Forelimb muscle (tissue), 1 donor: ENCODE measurements at places on chromosomes 7 and 10.

DNA sequence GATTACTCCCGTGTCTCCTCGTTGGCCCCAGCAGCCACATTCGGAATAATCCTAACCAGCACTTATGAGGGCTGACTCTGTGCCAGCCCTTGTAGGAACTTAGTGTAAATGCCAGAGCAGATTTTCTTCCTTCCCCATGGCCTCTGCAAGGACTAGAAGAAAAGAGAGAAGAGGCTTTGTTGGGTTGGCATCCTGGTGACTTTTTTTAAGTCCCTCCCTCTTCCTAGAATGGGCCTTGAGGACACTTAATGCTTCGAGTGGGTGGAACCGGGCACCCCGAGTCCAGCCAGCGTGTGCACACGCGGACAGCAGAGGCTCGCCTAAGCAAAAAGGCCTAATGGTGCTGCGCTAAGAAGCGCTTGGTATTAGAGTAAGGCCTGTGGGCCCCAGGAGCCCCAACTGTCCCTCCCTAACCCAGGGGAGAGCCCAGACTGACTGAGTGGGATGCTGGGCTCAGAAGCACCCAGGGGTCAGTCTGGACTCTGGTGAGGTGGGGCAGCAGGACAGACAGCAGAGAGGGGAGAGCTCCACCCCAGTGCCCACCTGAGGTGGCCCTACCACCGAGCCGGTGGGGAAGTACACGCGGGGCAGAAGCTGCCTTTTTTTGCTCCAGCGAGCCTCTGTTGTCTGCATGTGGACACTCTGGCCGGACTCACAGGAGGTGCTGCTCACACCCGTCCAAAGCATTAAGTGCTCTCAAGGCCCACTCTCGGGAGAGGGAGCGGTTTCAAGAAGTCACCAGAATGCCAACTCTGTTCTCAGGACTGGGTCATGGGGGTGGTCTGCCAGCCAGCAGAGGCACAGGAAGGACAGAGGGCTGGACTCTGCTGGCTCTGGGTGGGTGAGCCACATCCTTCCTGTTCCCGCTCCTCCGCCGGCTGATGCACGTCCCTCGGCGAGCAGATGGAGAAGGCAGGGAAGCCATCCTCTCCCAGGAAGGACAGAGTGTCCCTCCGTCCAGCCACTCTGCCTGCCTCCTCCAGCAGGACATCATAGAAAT lies 12.5 kb downstream of the ITPRIP start:
- no peak for DNase-seq

DNA sequence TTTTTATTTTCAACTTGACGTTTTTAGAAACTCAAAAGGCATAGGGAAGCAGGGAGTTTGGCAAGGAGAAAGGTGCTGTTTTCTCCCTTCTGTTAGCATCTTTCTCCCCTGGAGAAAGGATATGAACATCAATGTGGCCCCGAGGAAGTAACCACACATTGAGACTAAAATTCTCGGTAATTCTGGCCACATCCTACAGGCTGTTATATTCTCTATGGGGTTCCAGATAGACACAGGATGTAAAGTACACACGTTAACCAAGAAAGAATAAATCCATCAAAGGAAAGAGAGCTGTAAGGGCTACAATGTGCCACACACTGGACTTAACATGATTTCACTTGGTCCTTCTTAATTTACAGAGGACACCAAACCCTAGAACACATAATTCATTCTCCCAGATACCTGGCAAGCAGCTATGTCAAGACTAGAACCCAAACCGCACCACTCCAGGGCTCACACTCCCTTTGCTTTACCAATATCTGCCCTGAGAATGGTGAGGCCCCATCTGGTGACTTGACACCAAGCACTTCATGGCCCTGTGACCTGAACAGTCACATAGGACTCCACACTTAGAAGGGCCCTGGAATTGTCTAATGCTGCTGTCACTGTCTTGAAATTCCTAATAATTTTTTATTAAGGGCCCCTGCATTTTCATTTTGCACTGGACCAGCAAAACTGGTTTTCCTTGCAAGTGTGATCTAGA lies 73.9 kb downstream of the PRLHR start:
- no peak for DNase-seq

- DNase-seq = no peak
Measured at GRCh38 chr10:99236627-99237309, 1.1 kb upstream of the HPSE2 start.

DNA sequence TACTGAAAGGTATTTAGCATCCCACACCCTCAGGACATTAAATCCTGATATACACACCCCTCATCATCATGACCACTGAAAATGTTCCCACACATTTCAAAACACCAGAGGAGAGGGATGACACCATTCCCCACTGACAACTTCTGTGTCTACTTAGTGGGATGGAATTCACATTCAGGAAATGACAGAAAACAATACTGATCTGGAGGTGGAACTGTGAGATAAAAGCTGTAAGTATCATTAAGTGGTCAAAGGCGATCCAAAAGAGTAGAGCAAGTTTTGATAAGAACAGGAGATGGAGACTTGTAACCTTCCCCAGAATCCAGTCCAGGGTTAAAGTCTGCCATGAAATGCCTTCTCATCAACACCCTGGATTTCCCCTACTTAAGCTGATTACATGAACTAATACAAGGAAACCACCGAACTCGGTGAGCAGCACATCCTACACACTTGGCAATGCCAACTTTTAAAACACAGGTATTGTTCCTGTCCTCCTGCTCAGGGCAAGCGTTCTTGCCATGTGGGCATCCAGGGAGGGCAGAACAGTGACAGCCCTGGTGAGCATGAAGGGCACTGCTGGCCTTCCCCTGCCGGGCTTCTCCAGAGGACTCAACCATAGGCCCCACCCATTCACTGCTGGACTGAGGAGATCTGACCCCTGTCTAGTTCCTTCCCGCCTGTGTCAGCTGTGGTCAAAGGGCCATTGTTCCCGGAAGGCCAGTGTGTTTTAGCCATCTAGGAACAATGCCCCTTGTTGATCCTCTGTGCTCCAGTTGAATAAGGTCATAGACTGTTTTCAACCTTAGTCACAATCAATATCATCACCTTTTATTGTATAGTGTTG lies 85.0 kb downstream of the SGMS1 start:
- DNase-seq = no peak

GRCh38 chr10:32210306-32211045 lies 136.5 kb downstream of the EPC1 start:
- DNase-seq = no peak

DNA sequence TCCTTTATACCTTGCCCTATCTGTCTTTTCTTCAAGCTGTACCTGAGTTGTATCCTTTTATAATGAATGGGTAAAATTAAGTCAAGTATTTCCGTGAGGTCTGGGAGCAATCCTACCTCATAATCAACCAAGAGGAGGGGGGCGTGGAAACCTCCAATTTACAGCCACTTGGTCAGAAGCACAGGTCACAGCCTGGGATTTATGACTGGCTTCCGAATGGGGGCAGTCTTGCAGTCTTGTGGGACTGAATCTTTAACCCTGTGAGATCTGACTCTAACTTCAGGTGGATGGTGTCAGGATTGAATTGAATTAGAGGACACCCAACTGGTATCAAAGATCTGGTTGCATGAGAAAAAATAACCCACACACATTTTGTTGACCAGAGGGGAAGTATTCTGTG lies 23.5 kb upstream of the KCNMA1 start:
- no peak for DNase-seq

- no peak for DNase-seq
Measured at GRCh38 chr7:91527460-91527859, 263.2 kb downstream of the FZD1 start.

DNA sequence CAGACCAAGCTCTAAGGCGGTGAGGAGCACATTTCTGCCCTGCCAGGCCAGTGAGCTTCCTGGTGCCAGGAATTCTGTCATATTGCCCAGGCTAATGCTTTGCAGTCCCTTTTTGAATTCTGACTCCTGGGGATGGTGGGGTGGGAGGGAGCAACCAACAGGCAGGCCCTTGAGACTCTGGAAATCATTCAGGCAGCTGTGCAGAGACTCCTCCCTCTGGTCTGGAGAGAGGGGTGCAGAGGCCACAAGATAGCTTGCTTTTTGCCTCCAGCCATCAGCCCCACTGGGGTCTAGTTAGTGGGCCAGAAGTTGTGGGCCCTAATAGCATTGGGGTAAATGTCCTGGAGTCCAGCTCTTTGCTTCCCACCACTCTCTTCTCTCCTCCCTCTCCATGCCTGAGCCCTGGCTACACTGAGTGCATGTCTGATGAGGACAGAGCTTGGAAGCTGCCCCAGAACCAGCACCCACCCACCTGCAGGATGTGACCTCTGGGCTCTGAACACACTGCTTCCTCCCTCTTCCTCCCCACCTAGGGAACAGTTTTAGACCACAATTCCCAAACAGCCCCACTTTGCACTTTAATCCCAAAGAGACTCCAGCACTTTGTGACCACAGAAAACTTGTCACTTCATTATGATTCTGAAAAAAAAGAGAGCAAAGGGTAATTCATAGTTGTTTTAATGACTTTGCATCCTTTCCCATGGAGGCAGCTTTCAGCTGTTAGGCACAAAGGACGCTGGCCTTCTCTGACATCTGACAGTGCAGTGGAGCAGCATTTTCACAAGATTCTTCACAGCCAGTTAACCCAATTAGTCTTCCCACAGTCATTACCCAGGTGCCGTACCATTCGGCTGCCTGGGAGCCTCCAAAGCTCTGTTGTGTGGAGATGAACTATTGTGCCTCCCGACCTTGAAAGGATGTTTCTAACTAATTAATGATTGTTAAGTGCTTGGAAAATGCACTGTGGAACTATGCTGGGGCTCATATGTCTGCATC lies 262.5 kb downstream of the TRIL start:
- DNase-seq = no peak

DNA sequence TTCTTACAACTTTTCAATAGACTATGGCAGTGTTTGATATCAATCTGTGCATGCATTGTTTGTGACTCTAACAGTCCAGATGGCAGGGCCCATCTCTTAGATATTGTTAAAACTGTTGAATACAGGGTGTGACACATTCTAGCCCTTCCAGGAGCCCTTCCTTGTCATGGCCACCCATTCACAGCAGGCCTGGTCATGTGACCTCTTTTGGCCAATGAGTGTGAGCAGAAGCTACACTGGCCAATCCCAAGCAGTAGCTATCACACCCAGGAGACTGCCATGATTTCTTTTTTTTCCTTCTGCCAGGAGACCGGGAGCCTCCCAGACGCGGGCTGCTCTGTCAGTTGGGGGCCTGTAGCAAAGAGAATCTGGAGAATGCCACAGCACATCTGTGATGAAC lies 655.4 kb upstream of the MKI67 start:
- DNase-seq = no peak

DNA sequence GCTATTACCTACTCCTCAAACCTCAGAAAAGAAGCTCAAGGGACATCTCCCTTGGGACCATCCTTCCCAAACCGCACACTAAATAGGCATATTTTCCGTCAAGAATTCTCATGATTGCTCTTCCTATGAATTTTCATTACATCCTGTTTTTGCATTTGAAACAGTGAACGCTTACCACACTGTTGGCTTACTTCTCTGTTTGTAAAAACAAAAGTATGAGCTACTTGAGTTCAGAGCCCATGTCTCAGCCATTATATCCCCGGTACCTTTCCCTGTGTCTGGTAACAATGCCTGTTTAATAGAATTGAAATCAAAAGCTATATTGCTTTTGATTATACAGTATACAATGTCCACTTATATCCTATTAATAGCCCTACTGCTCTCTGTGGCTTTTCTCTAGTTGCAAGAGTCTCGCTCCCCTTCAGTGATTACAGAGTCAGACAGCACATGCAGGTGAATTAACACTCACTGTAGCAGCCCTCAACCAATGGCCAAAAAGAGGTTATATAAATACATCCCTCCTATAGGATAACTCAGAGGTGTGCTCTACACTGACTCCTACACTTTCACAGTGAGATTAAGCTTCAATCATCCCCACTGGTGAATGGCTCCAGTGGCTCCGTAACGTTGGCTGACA lies 264.4 kb downstream of the SORCS1 start:
- no peak for DNase-seq

DNA sequence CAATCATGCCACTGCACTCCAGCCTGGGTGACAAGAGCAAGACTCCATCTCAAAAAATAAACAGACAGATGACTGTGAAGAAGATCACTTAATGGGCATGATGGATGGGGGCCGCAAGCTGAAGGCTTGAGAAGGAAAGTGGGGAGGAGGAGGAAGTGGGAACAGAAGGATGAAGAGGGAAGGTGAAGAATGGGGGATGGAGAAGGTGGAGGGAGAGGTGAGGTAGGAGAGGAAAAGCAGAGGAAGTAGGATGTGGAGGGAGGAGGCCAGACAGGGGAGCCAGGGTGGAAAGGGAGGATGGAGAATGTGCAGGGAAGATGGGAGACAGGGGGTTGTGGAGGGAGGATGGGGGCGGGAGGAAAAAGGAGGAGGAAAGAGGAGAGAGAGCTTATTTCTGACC lies 68.8 kb downstream of the SVOPL start:
- DNase-seq = no peak

DNA sequence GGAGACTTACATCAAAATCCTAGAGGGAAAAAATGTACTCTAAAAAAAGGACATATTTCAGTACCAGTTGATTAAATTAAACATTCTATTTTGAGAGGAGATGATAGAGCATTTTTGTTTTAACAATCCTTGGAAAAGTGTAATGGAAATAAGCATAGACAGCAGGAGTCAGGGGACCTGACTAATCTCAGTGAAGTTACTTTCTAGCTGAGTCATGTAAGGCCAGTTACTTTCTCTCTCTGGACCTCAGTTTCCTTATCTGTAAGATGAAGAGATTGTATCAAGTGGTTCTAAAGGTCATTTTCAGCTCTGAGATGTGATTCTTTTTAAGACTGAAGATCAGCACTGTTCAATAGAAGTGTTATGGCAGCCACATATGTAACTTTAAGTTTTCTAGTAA lies 44.1 kb downstream of the VTI1A start:
- DNase-seq = no peak

DNA sequence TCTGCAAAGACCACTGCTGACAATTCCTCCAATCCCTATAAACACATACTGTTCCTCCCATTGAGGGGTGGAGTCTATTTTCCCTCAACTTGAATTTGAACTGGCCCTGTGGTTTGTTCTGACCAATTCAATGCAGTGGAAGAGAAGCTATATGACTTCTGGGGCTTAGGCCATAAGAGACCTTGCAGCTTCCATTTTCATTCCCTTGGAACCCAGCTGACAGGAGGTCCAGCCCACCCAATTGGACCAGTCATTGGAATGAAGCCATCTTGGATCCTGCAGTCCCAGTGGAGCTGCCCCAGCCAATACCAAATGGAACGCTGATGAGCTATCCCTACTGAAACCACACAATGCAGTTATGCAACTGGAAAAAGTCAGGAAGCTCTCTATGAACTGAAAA lies 8.9 kb upstream of the TMED4 start:
- no peak for DNase-seq

- no peak for DNase-seq
Measured at GRCh38 chr7:64639267-64640001, 26.5 kb upstream of the ZNF107 start.

- no peak for DNase-seq
Measured at GRCh38 chr10:46539596-46540411, 16.7 kb downstream of the GPRIN2 start.

GRCh38 chr10:19623321-19623720 lies 192.9 kb upstream of the PLXDC2 start:
- no peak for DNase-seq

- DNase-seq = no peak
Measured at GRCh38 chr10:122746408-122746807, 46.8 kb upstream of the C10orf120 start.
